ENCODE measurements at places on chromosomes 11 and 22. TPM values are rescaled to one million over a fixed set of nuclear protein-coding genes. Genes with fewer than 3 reads are reported as not detected.

TMEM191B gene
- not detected for total RNA-seq

KRTAP5-8 gene
- total RNA-seq: not detected

KCNJ4 gene
- total RNA-seq: not detected

KLHDC7B gene
- 5.3 TPM for total RNA-seq

UQCC3 gene
- 8.7 TPM for total RNA-seq

CCDC15 gene
- 9.5 TPM for total RNA-seq

OR8K1 gene
- total RNA-seq: not detected

OR52N1 gene
- 0.23 TPM for total RNA-seq

SCGB1C1 gene
- total RNA-seq: not detected
